Upper lobe of left lung (tissue), 6 donors: ENCODE measurements at places on chromosomes 11 and 22. TPM values are rescaled to one million over a fixed set of nuclear protein-coding genes. Genes with fewer than 3 reads are reported as not detected.
A peak's percentile ranks its signal among the peaks of the same experiment; 100 is the strongest.

The KCNQ1 gene
- total RNA-seq = 38.5 TPM

The OVCH2 gene
- total RNA-seq = 5.7 TPM

The TAF10 gene
- total RNA-seq = 120 TPM

The KDM4E gene
- not detected for total RNA-seq

The KRTAP5-9 gene
- not detected for total RNA-seq

The HSPB2 gene
- 0.61 TPM for total RNA-seq

The RELA gene
- total RNA-seq = 75.9 TPM

The ADSL gene
- total RNA-seq = 80.3 TPM

GRCh38 chr11:131307506-131307905 is 62.9 kb upstream of the NTM start:
- no peaks in the 10 kb centered on the region for H3K36me3 ChIP-seq
- H3K27ac ChIP-seq = no peak overlapping the region
- DNase-seq = no peak
- H3K4me1 ChIP-seq = no peaks in the 10 kb centered on the region
- H3K27me3 ChIP-seq = no peaks in the 10 kb centered on the region

- no peak overlapping the region for H3K27ac ChIP-seq
- no peaks in the 10 kb centered on the region for H3K4me1 ChIP-seq
- H3K27me3 ChIP-seq = no peaks in the 10 kb centered on the region
- H3K36me3 ChIP-seq = no peaks in the 10 kb centered on the region
These were observed 107.3 kb downstream of the BUD13 start for GRCh38 chr11:116665523-116665922.

DNA sequence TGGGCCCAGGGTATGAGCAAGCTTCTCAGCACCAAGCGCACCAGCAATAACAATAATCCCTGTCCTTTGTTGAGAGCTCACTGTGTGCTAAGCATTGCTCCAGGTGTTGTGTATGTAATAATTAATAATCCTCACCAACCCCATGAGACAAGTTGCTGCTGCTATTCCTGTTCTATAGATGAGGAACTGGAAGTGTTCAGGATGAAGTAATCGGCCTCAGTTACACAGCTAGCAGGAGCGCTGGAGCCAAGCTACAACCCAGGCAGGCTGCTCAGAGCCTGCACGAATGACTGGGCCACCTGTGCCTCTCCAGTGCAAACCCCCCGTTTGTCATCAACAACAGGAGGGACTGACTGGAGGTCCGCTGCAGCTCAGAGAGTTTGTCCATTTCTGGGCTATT is 35.2 kb upstream of the CECR2 start:
- H3K4me1 ChIP-seq = no peaks in the 10 kb centered on the region
- DNase-seq = no peak
- no peaks in the 10 kb centered on the region for H3K36me3 ChIP-seq

- peak overlapping the region; percentile 96 for H3K4me3 ChIP-seq
- H3K4me1 ChIP-seq = peaks cover 84% of the 10 kb centered on the region
- H3K27ac ChIP-seq = peak overlapping the region; percentile 96
- H3K36me3 ChIP-seq = peaks cover 61% of the 10 kb centered on the region
- H3K27me3 ChIP-seq = no peaks in the 10 kb centered on the region
- DNase-seq = peak; percentile 42
These were observed 3.9 kb downstream of the CTSD start for GRCh38 chr11:1759851-1760220.

- H3K4me3 ChIP-seq = peak overlapping the region; percentile 19
- peaks cover 41% of the 10 kb centered on the region for H3K4me1 ChIP-seq
- no peak overlapping the region for H3K27ac ChIP-seq
- no peak for DNase-seq
- H3K36me3 ChIP-seq = no peaks in the 10 kb centered on the region
- no peaks in the 10 kb centered on the region for H3K27me3 ChIP-seq
These were observed 16.0 kb downstream of the USP47 start for GRCh38 chr11:11857769-11858168.

DNA sequence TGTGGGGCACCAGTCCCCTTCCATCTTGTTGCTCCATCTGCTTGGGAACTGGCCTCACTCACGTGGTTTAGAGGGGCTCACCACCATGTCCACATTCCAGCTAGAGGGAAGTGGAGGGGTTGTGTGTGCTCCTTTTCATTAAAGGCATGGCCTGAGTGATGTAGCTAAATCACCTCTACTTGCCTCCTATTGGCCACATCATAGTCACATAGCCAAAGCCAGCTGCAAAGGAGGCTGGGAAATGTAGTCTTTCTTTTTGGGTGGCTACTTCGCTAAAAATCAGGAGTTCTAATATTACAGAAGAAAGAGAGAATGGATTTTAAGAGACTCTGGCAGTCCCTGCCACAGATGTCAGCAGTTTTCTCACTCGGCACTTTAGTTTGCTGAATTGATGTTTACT is 63.0 kb upstream of the ALX4 start:
- no peaks in the 10 kb centered on the region for H3K36me3 ChIP-seq
- H3K4me1 ChIP-seq = no peaks in the 10 kb centered on the region
- no peak overlapping the region for H3K4me3 ChIP-seq

DNA sequence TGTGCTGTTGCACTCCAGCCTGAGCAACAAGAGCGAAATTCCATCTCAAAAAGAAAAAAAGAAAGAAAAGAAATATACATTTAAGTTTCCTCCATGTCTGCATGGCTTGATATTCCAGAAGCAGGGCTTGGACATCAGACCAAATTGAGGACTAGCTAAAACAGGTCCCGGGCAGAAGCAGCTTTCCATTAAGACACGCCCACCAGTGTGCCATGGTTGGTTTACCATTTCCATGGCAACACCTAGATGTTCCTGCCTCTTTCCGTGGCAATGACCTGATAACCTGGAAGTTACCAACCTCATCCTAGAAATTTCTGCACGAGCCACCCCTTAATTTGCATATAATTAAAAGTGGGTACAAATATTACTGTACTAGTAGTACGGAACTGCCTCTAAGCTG is 111.3 kb downstream of the NAT10 start:
- no peaks in the 10 kb centered on the region for H3K4me1 ChIP-seq
- no peak overlapping the region for H3K4me3 ChIP-seq
- H3K27ac ChIP-seq = no peak overlapping the region
- H3K36me3 ChIP-seq = no peaks in the 10 kb centered on the region
- H3K27me3 ChIP-seq = no peaks in the 10 kb centered on the region
- DNase-seq = no peak

DNA sequence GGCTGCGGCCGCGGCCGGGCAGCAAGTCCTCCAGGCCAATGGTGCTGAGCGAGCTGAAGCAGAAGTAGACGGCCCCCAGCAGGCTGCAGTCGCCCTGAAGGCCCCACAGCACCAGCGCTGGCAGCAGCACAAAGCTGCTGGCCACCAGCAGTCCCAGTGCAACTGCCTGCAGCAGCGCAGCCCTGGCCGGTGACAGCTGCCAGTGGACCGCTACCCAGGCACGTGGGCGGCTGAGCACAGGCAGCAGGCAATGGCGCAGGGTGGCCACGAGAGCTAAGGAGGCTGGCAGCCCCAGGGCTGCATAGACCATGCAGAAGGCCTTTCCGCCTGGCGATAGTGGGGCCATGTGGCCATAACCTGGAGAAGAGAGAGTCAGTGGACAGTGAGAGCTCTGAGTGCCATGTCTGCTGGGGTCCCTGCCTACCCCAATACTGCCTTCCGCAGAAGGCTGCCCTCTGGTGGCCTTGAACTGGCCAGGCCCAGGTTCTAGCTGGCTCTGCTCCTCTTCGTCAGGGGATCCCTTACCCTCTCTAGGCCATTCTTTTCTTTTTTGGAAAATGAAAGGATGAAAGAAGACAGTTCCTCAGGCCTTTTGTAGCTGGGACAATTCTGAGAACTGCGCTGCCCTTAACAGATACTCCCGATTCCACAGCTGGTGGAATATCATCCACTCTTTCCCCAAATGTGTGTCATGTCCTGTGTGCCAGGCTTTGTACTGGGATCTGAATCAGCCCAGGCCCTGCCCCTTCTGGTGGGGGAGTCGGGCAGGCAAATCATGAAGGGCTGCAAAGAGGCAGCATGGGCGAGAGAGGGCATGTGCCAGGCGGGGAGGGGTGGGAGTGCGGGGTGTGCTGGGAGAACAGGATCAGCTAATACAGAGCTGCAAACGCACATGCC is 1.8 kb downstream of the KCNK7 start:
- H3K4me3 ChIP-seq = no peak overlapping the region
- no peaks in the 10 kb centered on the region for H3K27me3 ChIP-seq
- H3K36me3 ChIP-seq = peaks cover 43% of the 10 kb centered on the region
- peaks cover 48% of the 10 kb centered on the region for H3K4me1 ChIP-seq
- DNase-seq = peak; percentile 83

DNA sequence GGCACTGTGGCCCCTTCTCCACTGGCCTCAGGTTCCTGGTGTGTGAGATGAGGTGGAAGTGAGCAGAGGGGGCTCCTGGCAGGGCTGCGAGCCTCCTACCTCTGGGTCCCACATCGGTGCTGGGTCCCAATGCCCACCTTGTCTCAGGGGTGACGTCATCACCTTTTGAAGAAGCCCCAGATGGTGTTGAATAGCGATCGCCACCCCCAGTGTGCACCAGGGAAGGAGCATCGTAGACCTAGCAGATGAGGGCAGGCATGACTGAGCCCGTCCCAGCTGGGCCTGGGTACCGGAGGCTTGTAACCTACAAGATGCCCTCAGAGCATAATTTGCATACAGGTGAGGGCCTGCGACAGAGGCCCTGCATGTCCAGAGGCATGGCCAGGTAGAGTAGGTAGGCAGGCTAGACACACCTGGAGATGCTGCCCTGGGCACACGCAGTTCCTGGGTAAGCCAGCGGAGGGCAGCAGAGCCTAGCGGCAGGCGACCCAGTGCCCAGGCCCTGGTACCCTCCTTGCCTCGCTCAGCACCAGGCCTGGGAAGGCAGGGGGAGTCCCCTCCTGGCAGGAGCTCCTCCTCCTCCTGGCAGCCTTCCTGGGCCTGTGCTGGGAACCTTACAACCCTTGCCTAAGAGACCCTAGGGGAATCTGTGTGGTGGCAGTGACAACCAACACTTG is 52.5 kb downstream of the TPCN2 start:
- no peak overlapping the region for H3K4me3 ChIP-seq
- no peaks in the 10 kb centered on the region for H3K36me3 ChIP-seq
- H3K4me1 ChIP-seq = peaks cover 14% of the 10 kb centered on the region

DNA sequence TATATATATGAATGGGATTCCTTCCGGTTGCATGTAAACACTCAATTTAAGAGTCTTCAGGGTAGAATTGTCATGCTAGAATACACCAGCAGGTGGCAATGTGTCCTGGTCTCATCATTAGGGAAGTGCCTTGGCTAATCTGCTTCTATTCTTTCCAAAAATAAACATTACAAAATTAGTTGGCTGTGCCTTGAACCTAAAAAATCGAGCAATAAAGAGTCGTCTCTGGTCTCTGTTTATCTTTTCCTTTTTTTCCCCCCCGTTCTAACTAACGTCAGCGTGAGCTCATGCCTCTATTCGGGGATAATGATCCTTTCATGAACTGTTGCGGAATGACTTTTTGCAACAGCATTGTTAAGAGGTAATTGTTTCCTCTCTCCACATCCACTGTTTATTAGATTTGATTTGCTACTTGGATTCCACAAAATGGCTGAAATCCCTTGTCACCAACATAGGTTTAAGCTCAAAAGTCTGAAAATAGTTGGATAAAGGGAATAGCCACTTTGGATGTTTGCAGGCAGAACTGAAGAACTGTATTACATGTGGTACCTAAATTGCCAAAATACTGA is 1.2 kb upstream of the ARHGEF12 start:
- peaks cover 19% of the 10 kb centered on the region for H3K4me1 ChIP-seq
- H3K27ac ChIP-seq = peak overlapping the region; percentile 98
- H3K36me3 ChIP-seq = peaks cover 4% of the 10 kb centered on the region
- H3K4me3 ChIP-seq = peak overlapping the region; percentile 68
- no peak for DNase-seq
- no peaks in the 10 kb centered on the region for H3K27me3 ChIP-seq

GRCh38 chr22:35743326-35743860 is 25.7 kb downstream of the APOL5 start:
- H3K27ac ChIP-seq = peak overlapping the region; percentile 51
- no peak for DNase-seq
- peaks cover 3% of the 10 kb centered on the region for H3K4me1 ChIP-seq
- no peaks in the 10 kb centered on the region for H3K36me3 ChIP-seq
- H3K4me3 ChIP-seq = no peak overlapping the region
- H3K27me3 ChIP-seq = no peaks in the 10 kb centered on the region

DNA sequence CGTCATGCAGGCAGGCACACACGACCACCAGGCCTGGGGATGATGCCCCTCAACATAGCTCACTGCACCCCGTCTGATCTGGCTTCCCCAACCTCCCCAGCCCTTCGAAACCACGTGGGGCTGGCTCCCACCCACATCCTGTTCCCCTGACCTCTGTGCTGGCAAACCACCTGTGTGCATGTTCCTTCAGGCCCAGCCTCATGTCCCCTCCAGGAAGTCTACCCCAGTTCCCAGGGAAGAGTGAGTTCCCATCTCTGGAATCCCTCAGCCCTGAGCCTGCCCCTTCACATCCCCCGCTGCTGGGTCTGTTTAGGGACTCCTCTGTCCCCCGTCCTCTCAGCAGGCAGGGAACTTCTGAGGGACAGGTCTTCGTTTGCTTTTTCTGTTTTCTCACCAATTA is 7.1 kb downstream of the SLC7A4 start:
- H3K4me3 ChIP-seq = no peak overlapping the region
- H3K36me3 ChIP-seq = no peaks in the 10 kb centered on the region
- no peak for DNase-seq
- no peaks in the 10 kb centered on the region for H3K27me3 ChIP-seq
- no peaks in the 10 kb centered on the region for H3K4me1 ChIP-seq
- H3K27ac ChIP-seq = no peak overlapping the region

- no peaks in the 10 kb centered on the region for H3K36me3 ChIP-seq
- no peak for DNase-seq
- H3K4me3 ChIP-seq = no peak overlapping the region
- H3K27ac ChIP-seq = no peak overlapping the region
These were observed 1630.8 kb upstream of the TENM4 start for GRCh38 chr11:81071606-81072005.

- DNase-seq = no peak
- H3K27ac ChIP-seq = no peak overlapping the region
- no peaks in the 10 kb centered on the region for H3K4me1 ChIP-seq
- no peaks in the 10 kb centered on the region for H3K27me3 ChIP-seq
- H3K4me3 ChIP-seq = no peak overlapping the region
These were observed 632.8 kb upstream of the RAG2 start for GRCh38 chr11:37230865-37231264.

DNA sequence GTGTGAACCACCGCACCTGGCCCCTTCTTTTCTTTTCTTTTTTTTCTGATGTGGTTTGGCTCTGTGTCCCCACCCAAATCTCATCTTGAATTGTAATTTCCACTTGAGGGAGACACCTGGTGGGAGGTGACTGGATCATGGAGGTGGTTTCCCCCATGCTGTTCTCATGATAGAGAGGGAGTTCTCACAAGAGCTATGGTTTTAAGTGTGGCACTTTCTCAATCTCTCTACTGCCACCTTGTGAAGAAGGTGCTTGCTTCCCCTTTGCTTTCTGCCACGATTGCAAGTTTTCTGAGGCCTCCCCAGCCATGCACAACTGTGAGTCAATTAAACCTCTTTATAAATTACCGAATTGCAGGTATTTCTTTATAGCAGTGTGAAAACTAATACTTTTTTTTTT is 4.9 kb upstream of the TCN2 start:
- no peak overlapping the region for H3K27ac ChIP-seq
- no peak for DNase-seq
- no peak overlapping the region for H3K4me3 ChIP-seq
- H3K4me1 ChIP-seq = peaks cover 19% of the 10 kb centered on the region
- no peaks in the 10 kb centered on the region for H3K27me3 ChIP-seq
- no peaks in the 10 kb centered on the region for H3K36me3 ChIP-seq

- peak; percentile 79 for DNase-seq
- no peaks in the 10 kb centered on the region for H3K36me3 ChIP-seq
These were observed 236.1 kb downstream of the TTC28 start for GRCh38 chr22:28443526-28443876.

- no peaks in the 10 kb centered on the region for H3K27me3 ChIP-seq
- no peak overlapping the region for H3K4me3 ChIP-seq
- peak; percentile 24 for DNase-seq
- no peaks in the 10 kb centered on the region for H3K36me3 ChIP-seq
- no peaks in the 10 kb centered on the region for H3K4me1 ChIP-seq
These were observed 479.9 kb downstream of the INSC start for GRCh38 chr11:15594607-15595006.
